ENCODE measurements at places on chromosomes 5 and 9. TPM values are rescaled to one million over a fixed set of nuclear protein-coding genes. Genes with fewer than 3 reads are reported as not detected.

GRCh38 chr9:78033870-78034269 lies 2.3 kb upstream of the GNAQ start:
- no peak for DNase-seq

- no peak for DNase-seq
Measured at GRCh38 chr9:121199921-121200320, 1.7 kb downstream of the RAB14 start.

DNA sequence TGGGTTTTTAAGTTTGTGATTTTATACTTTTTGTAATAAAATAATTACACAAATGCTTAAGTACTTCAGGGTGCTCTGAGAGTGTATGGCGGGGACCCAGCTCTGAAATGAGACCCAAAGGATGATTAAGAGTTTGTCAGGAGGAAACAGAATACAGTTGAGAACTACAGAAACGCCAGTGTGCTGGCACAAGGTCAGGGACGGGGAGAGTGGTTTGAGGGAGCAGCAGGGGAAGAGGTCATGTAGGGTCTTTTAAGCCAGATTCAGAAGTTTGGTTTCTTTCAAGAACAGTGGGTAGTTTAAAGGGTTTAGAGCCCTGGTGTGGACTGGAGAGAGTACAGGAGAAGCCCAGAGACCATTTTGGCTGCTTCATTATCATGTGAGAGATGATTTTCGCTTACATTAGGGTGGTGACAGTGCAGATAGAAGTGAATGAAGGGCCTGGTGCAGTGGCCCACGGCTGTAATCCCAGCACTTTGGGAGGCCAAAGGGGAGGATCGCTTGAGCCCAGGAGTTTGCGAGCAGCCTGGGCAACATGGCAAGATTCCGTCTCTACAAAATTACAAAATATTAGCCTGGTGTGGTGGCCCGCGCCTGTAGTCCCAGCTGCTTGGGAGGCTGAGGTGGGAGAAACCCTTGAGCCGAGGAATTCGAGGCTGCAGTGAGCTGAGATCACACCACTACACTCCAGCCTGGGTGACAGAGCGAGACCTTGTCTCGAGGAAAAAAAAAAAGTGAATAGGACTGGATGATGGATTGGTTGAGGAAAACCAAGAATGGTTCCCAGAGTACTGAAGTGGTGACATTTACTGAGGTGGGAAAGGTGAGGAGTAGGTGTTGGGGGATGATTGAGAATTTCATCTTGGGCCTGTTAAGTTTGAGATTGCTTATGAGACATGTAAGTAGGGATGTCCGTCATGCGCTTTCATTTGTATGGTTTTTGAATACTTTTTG lies 1.4 kb upstream of the ETF1 start:
- DNase-seq: no peak

GRCh38 chr5:152329761-152330283 lies 75.3 kb downstream of the NMUR2 start:
- DNase-seq: no peak

Gene HMMR
- 6.3 TPM for polyA plus RNA-seq

- peak; percentile 54 for DNase-seq
Measured at GRCh38 chr5:82356808-82357671, 78.9 kb upstream of the RPS23 start.

DNA sequence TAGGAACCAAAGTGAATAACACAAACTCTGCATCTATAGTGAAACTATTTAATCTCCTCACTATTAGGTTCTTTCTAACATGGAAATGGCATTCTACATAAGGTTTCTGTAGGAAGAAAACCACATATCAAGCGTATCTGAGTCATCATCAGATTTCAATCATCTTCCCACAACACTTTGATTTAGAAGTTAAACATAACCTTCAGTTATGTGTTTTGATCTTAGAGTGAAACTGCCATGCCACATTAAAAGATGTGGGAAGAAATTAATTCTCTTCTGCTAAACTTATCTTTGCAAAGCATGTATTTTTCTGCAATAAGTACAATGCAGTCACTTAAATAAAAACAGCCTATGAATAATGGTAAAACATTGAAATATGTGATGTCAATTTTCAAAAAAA lies 55.0 kb downstream of the MEF2C start:
- no peak for DNase-seq
